AG09319 (cell line): ENCODE measurements at places on chromosomes 11 and 22.

- no peak for DNase-seq
Observed at GRCh38 chr11:19121646-19122045, 4.7 kb downstream of the ZDHHC13 start.

GRCh38 chr11:61512435-61512834 is 3.9 kb downstream of the LRRC10B start:
- DNase-seq = no peak

DNA sequence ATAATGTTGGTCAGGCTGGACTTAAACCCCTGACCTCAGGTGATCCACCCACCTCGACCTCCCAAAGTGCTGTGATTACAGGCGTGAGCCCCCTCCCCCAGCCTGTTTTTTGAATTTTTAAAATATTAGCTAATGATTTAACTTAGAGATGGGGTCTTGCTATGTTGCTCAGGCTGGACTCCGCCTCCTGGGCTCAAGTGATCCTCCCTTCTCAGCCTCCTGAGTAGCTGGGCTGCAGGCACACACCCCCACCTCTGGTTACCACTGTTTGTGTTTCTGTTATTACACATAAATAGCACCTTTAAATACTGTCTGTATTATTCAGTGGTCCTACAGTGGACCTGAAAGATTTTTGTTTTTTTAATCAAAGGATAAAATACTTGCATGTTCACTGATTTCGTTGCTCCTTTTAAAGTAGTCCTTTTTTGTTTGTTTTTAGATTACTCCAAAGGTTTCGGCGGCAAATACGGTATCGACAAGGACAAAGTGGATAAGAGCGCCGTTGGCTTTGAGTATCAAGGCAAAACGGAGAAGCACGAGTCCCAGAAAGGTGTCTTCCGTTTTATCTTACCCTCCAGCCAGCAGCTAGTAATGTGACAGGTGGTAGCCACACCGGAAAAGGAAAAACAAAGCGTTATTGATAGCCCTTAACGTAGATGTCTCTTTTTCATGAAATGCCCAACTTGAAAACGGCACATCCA is 21.1 kb downstream of the CTTN start:
- no peak for DNase-seq

- no peak for DNase-seq
Observed at GRCh38 chr11:13602844-13603243, 65.6 kb upstream of the FAR1 start.

DNA sequence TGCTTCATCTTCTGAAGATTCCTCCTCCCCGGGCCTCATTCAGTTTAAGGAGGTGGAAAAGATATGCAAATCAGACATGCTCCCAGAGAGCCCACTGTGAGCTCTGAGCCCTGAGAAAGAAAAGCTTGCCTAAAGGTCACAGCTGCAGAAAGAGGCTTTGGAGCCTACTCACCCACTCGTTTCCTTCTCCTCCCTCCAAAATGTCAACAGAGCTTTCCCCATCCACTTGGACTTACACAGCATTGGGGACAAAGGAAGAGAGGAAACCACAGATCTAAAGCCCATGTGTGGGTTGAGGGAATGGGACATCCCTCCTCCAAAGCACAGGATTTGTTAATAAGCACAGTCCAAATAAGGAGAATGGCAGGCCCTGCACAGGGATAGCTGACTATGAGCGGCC is 158.4 kb downstream of the ETS1 start:
- no peak for DNase-seq

- DNase-seq = no peak
Observed at GRCh38 chr11:25927411-25927953, 404.4 kb upstream of the ANO3 start.

DNA sequence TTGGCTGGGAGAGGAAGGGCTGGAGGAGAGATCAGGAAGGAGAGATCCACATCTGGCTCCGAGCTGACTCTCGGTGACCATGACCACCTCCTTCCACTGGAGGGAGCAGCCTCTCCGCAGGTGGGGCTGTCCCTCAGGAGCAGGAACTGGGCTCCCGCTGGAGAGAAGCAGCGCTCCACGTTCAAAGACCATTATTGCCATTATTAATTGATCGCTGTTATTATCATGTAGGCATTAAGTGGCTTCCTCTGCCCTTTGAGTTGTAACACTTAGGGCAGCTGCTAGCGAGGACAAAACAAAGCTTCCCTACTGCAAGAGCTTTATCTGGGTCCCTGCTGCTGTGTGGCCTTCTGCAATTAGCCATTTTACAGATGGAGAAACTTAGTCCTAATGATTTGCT is 251.9 kb downstream of the ST3GAL4 start:
- DNase-seq = peak; percentile 31

- no peak for DNase-seq
Observed at GRCh38 chr11:12845739-12846358, 163.3 kb upstream of the RASSF10 start.

DNA sequence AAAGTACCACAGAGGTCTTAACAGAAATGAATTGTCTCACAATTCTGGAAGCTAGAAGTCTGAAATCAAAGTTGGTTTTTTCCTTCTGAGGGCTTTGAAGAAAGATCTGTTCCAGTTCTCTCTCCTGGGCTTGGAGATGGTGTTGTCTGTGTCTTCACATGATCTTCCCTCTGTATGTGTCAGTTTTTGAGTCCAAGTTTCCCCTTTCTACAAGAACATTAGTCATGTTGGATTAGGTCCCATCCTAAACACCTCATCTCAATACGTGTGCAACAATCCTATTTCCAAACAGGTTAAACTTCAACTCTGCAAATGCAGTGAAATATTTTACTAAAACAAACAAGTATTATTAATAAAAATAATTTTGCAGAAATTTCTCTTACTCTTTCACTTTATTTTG is 3.1 kb upstream of the PTS start:
- DNase-seq = no peak

DNA sequence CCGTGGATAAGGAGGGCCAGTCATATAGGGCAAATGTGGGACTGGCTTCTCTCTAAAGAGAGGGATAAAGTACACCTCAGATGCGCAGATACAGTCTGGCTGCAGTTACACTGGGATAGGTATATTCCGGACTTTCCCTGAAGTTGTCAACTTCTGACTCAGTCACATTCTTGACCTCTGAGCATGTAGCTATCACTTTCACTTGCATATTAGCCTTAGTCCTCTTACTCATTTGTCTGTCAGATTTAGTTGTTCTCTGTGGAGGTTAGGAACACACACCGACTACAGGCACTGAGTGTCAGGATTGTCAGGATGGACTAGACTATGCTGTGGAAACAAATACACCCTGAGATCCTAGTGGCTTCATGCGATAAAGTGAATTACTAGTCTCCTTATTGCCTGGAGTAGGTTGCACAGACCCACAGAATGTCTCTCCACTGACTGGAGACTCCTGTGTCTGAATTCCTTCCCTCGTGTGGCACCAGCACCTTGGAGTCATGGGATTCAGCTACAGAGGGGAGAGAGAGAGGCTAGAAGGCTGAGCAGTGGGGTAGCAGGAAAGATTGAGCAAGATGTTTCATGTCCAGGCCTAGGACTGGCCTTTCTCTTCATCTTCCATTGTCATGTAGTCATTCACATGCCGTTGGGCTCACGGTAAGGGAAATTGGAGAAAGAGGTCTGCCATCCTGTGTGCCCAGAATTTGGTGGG is 654.3 kb downstream of the NTM start:
- DNase-seq = no peak

DNA sequence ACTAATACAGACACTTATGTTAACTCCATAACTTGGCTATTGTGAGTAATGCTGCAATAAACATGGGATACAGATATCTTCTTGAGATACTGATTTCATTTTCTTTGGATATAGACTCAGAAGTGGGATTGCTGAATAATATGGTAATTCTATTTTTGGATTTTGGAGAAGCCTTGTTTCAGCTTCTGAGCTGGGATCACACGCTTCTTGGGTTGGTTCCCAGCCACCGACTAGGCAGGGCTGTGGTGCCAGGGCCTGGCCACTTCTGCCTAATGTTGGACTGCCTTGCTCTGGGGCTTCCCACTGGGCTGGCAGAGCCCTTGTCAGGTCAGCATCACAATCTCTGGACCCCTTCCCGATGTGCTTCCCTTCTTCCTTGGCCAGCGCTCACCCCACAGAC is 14.0 kb upstream of the MCHR1 start:
- DNase-seq = peak; percentile 28

- DNase-seq = no peak
Observed at GRCh38 chr22:33922349-33922681, 2.0 kb upstream of the LARGE1 start.

DNA sequence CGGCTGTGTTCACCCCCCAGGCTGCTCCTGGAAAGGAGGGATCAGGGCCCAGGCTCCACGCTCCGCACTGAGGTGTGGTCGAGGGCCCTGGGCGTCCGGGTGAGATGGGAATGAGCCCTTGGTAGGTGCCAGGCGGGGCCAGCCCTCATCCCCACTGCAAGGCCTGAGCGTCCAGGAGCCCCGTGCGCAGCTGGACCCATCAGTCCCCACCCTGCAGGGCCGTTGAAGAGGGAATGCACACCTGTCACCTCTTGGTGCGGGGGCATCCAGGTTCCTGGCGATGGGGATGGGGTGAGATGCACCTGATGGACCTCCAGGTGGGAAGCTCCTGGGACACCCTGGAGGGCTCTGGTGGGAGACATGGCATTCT is 72.2 kb downstream of the KCNQ1 start:
- DNase-seq = no peak

- DNase-seq = no peak
Observed at GRCh38 chr22:44429941-44430587, 68.0 kb downstream of the RTL6 start.

DNA sequence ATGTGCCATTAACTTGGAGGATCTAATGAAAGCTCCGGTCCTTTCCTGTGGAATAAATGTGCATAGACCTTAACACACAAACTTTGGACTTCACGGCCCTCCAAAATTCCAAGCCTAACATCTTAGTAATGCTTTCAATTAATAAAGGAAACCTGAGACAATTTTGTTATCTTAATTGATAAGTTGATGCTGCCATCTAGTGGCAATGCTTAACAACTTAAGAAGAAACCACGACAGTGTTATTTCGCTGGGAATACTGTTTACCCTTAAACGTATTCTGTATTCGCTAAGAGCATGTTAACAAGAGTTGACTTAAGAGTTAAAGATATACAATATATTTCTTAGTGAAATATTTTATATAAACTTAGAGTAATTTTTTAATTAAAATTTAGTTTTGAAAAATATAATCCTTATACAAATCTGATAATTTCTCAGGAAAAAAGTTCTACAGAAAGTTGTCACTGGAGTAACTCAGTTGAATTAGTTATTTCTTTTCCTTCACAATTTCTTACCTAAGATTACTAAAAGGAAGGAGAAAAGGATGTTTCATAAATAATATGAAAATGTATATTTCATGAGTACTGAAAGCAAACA is 35.0 kb upstream of the OR9G4 start:
- DNase-seq = peak; percentile 11

- DNase-seq = no peak
Observed at GRCh38 chr11:122874991-122875390, 7.6 kb upstream of the JHY start.

GRCh38 chr11:57100638-57101331 is 81.0 kb upstream of the LRRC55 start:
- DNase-seq = no peak

GRCh38 chr11:114832532-114833125 is 154.3 kb downstream of the NXPE2 start:
- DNase-seq = no peak

GRCh38 chr11:13051257-13051656 is 42.1 kb downstream of the RASSF10 start:
- no peak for DNase-seq

DNA sequence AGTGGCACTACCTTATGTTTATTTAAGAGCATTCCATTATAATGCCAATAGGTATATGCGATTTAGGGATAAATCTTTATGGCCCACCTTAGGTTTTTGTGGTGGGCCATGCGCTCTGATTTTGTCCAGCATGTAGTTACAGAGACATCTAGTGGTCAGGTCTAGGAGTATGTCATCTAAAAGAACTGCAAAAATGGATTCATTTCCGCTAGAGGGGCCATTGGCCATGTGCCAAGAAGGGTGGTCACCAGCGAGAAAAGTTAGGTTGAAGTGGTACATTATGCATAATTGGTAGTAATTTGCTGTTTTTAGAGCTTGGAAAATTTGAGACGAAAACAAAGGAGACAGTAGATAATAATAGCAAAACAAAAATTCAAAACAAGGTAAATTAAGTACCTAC is 27.7 kb downstream of the LRRC4C start:
- no peak for DNase-seq

GRCh38 chr11:112795911-112796649 is 165.1 kb upstream of the NCAM1 start:
- no peak for DNase-seq

DNA sequence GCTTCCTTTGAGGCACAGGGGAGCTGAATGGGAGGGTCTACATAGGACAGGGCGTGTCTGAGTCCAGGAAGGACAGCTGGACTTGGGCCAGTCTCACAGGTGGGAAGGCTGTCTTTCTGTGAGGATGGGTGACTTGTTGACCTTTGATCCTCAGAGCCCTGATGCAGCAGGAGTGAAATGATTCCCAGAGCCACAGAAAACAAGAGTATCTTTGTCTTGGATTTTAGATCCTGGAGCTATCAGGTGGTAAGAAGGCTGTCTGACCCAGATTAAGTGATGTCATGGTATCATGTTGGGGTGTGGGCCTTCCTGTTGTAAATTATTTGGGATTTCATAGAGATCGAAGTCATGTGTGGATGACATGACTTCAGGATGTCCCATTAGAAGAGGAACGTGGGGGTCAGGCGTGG is 15.0 kb downstream of the PTPRJ start:
- no peak for DNase-seq

- DNase-seq = no peak
Observed at GRCh38 chr11:130170345-130170744, 10.8 kb downstream of the ST14 start.

- DNase-seq = no peak
Observed at GRCh38 chr11:11958403-11959231, 49.8 kb downstream of the DKK3 start.

DNA sequence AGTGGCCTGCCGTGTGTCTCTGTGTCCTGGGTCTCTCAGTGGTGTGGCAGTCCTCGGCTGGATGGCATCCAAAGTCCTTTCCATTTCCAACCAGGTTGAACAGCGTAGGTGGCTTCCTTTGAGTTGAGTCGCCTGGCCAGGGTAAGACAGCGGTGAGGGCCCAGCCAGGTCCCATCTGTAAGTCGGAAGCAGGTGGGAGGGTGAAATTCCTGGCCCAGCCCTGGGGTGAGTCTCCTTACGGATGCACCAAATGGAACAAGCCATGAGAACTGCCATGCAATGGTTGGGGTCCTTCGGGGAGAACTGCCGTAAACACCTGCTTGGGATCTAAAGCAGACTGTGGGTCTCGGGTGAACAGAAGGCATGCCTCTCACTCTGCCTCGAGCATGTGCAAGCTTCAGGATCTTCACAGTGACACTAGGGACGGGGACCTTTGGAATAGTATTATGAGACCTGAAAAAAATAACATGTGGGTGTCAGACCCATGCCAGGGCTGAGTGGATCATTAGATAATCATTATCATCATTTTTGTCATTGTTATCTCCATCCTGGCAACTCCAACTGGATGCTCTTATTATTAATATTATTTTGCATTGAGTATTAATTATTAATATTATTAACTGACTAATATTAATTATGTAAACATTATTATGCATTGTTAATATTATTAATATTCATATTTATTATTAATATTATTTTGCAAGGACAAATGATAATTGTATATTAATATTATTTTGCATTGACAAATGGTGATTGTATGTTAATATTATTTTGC is 57.7 kb upstream of the LINC01488 start:
- no peak for DNase-seq

- DNase-seq = peak; percentile 28
Observed at GRCh38 chr11:12995188-12995587, 13.9 kb upstream of the RASSF10 start.

- DNase-seq = no peak
Observed at GRCh38 chr11:10444725-10445315, 10.2 kb upstream of the AMPD3 start.

GRCh38 chr11:114079511-114080065 is 20.1 kb downstream of the ZBTB16 start:
- no peak for DNase-seq

GRCh38 chr11:110972640-110973039 is 260.4 kb upstream of the ARHGAP20 start:
- peak; percentile 63 for DNase-seq
